ENCODE measurements at places on chromosomes 12 and 14.

- no peak for DNase-seq
Measured at GRCh38 chr12:11085419-11085818, 6.7 kb downstream of the TAS2R43 start.

GRCh38 chr12:98449584-98449983, 65.8 kb upstream of the TMPO start:
- DNase-seq, result no peak

- DNase-seq, result no peak
Measured at GRCh38 chr12:76274420-76275083, 73.7 kb downstream of the BBS10 start.

GRCh38 chr12:104680070-104680469, 223.3 kb downstream of the CHST11 start:
- DNase-seq, result no peak

DNA sequence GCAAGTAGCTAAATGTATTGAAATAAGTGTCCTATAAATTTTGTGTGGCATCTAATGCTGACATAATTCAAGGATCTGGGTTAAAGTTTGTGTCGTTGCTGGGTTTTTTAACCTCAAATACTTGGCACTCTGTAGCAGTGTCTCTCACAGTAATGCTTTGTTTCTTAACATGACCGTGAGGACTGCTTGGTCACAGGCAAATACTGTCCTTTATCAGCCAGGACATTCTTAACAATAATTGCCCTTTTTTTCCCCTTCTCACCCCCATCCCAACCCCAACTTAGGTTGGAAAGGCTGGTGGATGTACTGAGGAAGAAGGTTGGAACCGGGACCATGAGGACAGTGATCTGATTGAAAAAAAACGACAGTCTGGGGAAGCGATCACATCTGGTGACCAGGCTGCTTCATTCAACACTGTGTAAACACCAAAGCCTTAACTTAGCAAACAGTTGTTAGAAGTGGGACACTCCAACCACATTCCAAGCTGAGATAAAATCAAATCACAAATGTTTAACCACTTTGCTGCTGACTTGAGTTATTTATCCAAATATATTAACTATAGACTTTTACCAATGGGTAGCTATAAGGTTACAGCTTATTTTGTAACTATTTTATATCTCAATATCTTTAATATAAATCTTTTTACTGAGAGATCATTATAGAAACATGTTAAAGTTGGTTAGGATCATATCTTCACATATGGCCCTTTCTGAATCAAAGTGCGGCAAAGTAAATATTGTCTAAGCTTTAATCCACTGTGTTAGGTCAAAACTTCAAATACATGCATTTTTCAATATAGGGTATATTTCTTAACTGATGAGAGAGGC, 48.2 kb downstream of the FOXA1 start:
- DNase-seq, result no peak

GRCh38 chr12:6827982-6828780, at the start of gene P3H3:
TSS of gene P3H3 (plus strand) at chr12:6828407. CDS start at chr12:6828441, 34 bp downstream.
- DNase-seq, result no peak

GRCh38 chr12:23533265-23533664, 416.2 kb downstream of the SOX5 start:
- DNase-seq, result no peak

- no peak for DNase-seq
Measured at GRCh38 chr14:100065942-100066574, 836 bp downstream of the EVL start.

DNA sequence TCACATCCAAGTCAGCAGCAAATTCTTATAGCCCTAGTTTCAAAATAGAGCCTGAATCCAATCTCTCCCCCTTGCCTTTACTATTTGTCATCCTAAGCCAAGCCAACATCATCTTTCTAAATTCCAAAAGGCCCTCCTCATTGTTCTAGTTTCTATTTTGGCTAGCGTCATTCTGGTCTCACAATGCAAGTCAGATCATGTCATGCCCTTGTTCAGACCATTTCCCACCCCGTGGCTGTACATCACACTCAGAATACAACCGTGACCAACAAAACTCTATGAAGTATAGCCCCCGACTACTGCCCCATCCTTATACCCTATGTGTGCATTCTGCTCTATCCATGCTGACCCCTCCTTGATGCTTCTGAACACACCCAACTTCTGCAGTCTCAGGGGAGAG, 12.3 kb upstream of the GNG2 start:
- DNase-seq, result no peak

Data from right renal pelvis (tissue), 4 donors.